ENCODE measurements at places on chromosomes 1 and 21.

GRCh38 chr1:22602060-22602740 lies 34.2 kb upstream of the C1QA start:
- no peak for DNase-seq

DNA sequence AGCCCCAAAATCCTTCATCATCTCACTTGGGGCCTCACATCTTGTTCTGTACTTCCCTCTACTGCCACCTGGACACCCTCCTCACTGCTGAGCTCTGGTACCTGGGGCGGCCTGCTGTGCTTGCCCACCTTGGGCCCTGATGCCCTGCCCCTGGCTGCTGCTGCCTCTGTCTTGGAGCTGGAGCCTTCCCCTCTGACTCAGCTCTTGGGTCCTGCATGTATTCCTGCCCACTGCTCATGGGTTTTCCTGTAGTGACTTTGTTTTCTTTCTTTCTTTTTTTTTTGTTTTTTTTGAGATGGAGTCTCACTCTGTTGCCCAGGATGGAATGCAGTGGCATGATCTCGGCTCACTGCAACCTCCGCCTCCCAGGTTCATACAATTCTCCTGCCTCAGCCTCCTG lies 37.5 kb downstream of the TRAPPC10 start:
- no peak for DNase-seq

DNA sequence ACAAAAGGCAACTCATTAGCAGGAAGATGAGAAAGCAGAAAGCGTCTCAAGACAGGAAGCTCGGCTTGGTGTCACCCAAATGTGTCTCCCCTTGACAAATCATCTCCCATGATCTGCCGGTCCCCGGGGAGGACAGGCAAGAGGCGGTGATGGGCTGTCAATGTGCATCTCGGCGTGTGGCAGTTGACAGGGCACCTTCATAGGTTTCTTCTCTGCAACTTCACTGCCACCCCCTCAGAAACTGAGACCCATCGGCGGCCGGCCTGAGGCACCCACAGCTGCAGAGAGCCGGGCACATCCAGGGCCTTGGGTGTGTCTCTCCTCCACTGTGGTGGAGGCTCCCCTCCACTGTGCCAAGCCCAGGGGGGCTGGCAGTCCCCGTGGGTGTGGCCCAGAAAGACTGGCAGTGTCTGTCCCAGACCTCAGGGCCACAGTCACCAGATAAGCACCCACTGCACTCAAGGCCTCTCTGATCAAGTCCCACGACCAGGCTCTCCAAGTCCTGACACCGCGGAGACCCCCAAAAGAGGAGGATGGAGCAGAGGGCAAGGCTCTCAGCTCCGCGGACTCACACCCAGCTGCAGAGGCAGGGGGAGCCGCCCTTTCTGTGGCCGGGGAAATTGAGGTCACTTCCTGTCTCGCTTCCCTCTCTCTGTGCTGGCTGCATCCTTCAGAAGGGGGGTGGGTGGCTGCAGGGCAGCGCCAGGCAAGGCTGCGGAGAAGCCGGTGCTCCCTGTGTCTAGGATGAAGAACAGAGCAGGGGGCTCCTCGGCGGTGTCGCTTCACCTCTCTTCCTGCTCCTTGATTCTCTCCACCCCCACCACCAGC lies 39.6 kb upstream of the LBR start:
- peak; percentile 56 for DNase-seq

DNA sequence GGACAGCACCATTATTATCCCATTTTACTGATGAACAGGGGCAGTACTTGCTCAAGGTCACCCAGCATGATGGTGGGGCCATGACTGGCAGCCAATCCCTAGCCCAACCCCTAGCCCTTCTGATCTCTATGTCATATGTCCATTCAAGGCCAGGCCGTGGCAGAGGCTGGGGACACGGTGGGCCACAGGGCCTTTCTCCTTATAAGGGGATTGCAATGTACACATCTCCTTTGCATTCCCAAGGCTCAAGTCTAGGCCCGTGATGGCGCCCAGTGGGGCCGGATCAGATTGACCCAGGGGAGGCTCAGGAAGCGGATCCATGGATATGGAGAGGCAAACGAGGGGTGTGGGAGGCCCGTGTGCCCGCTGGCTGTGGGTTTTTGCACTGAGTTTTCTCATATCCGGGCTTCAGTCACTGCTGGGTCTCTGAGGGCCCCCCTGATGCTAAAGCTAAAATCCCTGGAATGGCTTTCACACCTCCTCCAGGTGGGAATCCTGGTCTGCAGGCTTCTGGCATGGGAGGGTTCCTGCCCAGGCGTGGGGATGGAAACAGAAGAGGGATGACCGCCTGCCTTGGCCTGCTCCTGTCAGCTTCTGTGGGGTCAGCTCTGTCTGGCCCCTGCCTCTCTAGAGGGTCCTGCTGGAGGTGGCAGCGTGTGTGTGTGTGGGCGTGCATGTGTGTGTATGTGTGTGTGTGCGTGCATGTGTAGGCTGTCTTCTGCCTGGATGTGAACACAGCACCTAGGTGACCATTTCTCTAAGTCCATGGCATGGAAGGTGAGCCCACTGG lies 2.1 kb downstream of the MYOM3 start:
- DNase-seq, result no peak
